ENCODE measurements at places on chromosomes 3 and 15.

GRCh38 chr3:2029559-2029958 is 69.1 kb upstream of the CNTN4 start:
- DNase-seq, result no peak

DNA sequence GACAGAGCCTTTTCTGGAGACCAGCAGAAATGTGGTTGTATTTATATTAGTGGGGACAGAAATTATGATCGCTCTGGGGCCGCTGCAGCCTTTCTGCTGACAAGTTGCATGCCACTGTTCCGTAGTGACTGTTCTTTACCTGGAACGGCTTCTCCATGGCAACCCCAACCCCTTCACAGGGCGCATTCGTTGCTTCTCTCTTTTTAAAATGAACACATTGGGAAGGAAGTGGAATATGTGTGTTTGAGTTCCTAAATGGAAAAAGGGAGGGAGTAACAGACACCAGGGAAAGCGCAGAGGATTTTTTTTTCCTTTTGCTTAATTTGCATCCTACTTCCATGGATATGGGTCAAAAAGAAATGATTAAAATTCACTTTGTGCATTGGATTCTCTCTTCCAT is 482.0 kb upstream of the SUCLG2 start:
- DNase-seq, result peak; percentile 39

- no peak for DNase-seq
Observed at GRCh38 chr15:100787567-100788417, 91.8 kb upstream of the ALDH1A3 start.

DNA sequence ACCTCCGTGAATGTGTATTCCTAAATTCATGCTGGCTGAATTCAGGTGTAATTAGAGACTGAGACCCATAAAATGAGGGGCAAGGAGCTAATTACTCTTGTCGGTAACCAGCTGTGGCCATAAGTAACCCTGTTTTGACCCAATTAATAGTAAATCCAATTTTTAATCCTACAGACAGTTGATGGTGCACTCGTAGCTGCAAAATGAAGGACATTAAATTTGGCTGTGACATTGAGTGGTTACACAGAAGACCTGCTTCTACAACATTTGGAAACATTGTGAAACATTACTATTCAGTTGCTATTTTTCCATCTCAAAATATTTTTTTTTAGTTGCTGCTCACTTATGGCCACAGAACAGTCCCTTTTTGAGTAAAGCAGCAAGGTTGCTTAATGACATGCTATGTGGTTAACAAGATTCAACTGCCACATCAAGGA is 33.0 kb downstream of the MBNL1 start:
- peak; percentile 61 for DNase-seq

DNA sequence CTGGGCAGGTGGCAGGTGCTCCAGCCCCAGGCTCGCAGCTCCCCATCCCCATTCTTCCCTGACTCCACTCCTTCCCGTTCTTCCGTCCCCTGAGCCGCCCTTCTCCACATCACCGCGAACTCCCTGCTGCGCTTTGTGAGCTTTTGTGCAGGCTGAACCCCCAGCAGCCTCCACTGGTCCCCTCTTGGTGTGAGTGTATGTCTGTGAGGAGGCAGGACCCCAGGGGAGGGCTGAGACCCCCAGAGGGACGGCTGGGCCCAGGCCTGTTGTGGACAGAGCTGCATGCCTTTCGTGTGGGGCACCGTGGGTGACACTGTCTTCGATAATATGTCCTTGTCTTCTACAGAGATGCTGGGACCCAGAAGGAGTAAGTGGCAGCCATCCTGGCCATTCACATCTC is 7.3 kb upstream of the ITIH3 start:
- DNase-seq, result no peak

- DNase-seq, result no peak
Observed at GRCh38 chr3:55675478-55675877, 188.4 kb upstream of the WNT5A start.

GRCh38 chr15:92400573-92400972 is 6.9 kb downstream of the ST8SIA2 start:
- no peak for DNase-seq

- no peak for DNase-seq
Observed at GRCh38 chr3:163812006-163812405, 1266.3 kb downstream of the SI start.

- DNase-seq, result no peak
Observed at GRCh38 chr15:89593018-89593417, 17.7 kb downstream of the TICRR start.

DNA sequence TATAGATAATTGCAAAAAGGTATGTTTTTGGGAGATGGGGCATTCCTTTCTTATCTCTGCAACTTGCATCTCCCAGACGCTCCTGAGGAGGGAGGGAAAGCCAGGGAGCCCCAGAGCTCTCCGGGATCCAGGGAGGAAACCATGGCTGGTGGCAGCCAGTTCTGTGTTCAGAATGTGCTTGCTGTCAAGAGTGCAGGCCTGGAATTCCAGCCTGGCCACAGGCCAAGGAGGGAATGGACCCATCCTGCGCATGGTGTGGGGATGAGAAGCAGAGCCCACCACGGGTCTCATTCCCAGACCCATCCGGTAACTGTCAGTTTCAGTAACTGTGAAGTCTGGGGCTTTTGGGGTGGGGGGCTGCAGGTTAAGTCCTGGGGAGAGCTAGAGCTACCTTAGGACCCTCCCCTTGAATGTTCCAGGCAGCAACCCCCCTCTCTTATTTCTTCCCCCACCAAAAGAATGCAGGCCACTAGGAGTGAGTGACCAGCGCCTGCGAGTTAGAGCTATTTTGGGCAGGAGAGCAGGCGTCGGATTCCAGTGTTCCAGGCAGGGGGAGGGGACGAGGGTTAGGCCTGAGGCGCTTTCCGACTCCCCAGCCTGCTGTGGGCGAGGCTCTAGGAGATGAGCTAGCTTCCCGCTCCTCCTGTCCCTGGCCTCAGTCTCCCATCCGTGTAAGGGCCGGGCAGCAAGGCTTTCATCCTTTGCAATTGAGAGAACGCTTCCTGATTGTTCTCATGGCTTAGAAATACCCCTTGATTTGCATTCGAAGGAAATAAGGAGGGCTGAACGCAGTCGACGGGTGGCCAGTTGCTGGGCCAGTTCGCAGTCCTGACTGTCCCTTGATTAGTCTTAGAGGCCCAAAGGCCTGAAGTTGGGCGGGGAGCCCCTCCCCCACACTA is 781 bp upstream of the DAG1 start:
- no peak for DNase-seq

DNA sequence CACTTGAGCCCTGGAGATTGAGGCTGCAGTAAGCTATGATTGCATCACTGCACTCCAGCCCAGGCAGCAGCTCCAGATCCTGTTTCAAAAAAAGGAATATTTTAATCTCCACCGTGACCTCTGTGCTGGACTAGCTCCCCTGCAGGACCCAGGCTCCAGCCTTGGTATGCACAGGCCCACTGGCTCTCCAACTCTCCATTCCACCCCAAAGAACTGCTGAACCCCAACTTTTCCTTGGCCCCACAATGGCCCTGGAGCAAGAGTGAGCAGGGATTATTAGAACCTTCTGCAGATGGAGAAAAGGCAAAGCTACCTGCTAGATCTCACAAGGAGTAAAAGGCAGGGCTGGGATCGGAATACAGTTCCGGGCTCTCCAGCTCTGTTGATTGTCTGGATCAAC is 32.8 kb upstream of the SFMBT1 start:
- DNase-seq, result no peak

DNA sequence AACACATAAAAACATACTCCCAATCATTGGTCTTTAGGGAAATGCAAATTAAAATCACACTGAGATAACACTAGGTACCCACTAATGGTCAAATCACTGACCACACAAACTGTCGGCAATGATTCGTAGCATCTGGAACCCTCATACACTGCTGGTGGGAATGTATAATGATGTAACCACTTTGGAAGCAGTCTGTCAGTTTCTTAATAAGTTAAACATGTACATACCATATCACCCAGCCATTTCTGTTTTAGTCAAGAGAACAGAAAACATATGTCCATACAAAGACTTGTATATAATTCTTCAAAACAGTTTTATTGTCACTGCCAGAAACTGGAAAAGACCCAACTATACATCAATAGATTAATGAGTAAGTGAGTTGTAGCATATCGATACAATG is 63.3 kb upstream of the LRRC3B start:
- no peak for DNase-seq

- no peak for DNase-seq
Observed at GRCh38 chr15:43214169-43214568, 6.6 kb downstream of the EPB42 start.

GRCh38 chr15:81024265-81024872 is 23.6 kb downstream of the TLNRD1 start:
- DNase-seq, result no peak

DNA sequence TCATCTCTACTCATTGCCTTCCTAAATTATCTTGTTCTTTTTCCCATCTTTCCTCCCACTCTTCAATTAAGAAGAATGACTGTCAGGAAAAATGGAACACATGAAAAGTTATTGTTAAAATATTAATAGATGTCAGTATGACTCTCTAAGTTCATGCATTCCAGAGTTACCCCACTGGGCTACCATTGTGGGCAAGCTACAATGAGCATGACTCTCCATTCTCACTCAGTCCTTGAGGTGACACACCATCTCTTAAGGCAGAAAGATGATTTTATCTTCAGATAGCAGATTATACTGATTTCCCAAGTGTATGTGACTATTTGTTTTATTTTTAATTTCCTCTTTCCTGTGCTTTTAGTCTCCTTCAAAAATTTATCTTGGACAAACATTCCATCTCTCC is 144.3 kb downstream of the ALCAM start:
- no peak for DNase-seq

DNA sequence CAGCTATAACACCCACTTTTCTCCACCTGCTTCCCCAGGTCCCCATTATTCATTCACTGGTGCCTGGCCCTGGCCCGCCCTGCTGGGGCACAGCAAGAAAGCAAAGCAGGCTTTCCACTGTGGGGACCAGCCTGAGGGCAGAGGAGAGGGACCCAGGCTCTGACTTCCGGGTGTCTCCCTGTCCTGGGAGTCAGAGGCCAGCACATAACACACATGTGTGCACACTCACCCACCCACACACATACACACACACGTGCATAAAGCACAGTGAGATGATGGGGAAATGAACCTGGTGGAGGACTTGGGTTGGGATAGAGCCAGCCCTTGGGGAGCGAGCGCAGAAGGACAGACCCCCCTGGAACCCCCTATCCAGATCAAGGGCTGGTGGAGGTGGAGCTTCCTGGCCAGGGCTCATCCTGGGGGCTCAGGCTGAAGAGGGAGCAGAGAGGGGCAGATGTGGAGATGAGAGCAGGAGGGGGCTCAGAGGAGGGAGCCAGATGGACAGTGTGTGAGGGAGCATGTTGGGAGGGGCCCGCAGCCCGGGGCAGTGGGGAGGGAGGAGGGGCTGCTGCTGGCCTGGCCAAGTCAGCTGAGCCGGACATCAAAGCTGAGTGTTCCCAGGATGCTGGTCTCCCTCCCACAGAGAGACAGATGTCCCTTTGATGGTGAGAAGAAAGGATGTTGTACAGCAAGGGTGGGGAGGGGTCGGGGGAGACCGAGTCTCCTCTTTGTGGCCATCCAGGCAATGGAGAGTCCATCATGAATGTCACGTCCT is 78.2 kb downstream of the LINGO1 start:
- no peak for DNase-seq

GRCh38 chr3:182490596-182491491 is 302.5 kb upstream of the ATP11B start:
- peak; percentile 100 for DNase-seq

DNA sequence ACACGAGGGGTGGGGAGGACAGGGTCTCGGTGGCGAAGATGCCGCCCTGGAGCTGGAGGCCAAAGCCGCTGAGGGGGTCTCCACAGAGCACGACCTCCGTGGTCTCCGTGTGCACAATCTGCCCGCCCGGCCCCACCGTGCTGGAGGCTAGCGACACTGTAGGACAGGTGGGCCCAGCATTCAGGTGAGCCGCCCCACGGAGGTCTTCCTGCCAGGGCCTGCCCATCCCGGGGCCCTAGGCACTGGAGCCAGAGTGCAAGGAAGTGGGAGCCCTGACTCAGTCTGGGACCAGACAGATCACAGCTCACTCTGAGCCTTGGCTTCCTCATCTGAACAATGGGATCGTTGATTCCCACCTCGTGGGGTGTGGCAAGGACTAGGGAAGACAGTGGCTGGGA is 25.8 kb downstream of the GRIP2 start:
- DNase-seq, result no peak

DNA sequence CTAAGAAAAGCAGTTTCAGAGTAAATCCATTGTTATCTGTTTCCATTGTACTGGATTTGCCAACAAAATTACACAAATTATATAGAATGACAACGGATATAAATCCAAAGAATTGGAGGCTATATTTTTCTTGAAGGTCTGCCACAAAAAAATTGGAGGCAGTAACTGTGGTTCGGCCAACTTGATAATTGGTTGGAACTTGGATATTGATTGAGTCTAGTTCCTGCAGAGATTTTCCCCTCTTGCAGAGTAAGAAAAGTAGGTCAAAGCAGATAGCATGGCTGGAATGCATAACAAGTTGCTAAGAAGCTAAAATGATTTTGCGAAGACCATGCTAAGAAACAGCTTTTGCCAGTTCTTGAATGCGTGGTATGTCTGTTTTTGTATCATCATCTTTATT is 269.6 kb upstream of the CFAP20DC start:
- DNase-seq, result no peak

DNA sequence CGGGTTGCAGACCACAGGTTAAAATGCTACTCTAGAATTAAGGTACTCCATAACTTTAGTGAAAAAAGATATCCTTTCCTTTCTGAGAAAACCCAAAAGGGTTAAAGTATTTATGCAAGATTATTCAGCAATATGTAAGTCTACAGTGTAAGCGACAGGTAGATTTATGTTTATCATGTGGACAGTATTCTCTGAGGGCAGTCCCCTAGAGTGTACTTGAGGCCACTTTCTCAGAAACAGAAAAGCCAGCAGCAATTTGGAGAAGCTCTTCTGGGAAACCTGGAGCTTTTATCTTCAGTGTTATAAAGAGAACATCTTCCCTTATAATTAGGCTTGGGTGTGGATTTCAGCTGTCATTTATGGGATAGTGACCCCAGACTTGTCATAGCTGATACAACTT is 8.9 kb downstream of the ST3GAL6 start:
- DNase-seq, result no peak

GRCh38 chr15:62601777-62602545 is 436.9 kb upstream of the C2CD4B start:
- no peak for DNase-seq

- DNase-seq, result no peak
Observed at GRCh38 chr3:171824824-171825221, 14.5 kb upstream of the PLD1 start.

DNA sequence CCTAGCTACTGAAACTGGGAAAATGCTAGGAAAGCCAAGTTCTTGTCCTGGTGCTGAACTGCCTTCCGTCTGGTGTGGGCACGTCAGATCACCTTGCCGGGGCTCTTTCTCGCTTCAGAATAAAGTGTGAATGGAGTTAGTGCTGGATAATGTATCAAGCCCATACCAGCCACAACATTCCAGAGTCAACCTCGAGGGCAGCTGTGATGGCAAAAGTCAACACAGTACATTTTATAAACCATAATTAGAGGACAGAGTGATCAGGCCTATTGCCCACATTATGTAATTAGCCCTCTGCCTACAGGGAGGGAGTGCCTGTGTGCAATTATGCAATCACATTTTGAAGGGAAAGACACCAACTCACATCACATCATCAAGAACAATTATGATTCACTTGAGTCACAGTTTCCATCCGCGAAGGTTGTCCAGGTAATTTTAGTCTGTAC is 165.2 kb downstream of the RORA start:
- DNase-seq, result peak; percentile 97

- peak; percentile 55 for DNase-seq
Observed at GRCh38 chr3:129001806-129002572, 885 bp downstream of the EFCC1 start.

GRCh38 chr3:171068658-171069057 is 42.1 kb upstream of the SLC2A2 start:
- no peak for DNase-seq

Data from NCI-H1105 treated with DMSO at 0.1 percent for 48 hours (cell line).